ENCODE measurements at places on chromosomes 5 and 9.

GRCh38 chr9:120865176-120865575 is 11.8 kb downstream of the PHF19 start:
- no peak for DNase-seq

- no peak for DNase-seq
Observed at GRCh38 chr5:18091142-18091541, 456.9 kb downstream of the TAF11L14 start.

DNA sequence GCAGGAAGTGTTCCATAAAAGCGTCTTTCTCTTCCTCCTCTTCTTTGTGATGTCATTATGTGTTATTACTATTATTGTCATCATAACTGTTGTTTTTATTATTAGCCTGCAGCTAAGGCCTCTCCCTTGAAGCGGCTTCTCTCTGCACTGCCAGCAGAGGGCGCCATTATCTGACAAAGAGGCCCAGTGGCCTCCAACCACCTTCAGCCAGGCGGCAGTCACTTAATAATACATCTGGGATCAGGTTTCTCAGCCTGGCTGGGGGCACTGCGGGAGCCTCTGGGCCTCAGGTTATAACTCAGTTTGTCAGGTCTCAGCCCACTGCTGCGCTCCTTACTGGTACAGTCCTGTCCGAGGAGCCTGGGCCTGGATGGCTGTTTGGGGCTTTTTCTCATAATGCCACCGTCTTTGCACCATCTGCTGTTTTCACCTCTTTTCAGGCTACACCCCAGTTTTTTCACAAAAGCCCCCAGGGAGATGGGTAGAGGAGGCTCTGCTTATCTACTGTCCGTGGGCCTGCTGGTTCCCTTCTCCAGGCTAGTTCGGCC is 281.9 kb downstream of the NSG2 start:
- DNase-seq, result no peak

- DNase-seq, result no peak
Observed at GRCh38 chr9:92680166-92681119, 10.5 kb upstream of the IPPK start.

- no peak for DNase-seq
Observed at GRCh38 chr5:159833846-159834245, 82.4 kb upstream of the ADRA1B start.

DNA sequence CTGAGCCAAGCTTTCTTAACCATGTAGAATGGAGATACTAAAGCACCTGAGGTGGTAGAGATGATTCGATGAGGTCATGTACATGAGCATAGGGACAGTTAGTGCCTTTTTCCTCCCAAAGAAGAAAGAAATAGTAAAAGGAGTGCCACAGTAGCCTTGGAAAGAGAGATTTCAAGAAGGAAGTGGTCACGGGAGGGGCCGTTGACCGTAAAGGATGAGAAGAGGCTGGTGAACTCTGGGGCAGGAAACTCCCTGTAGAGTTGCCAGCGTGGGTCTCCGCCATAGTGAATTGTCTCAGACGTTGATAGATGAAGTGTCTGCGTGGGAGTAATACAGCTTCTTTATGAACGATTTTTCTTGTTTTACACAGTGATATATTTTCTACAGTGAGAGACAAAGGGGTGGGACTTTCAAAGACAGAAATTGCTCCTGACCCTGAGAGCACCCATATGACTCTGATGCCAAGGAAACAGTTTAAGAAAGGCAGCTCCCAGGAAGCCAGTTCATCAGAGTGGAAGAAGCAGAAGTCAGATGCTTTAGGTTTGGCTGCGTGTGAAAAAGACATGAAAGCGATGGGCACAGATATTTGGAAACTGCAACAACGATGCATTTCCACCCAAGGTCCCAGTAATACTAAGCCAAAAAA is 41.3 kb downstream of the UGCG start:
- no peak for DNase-seq

Data from NCI-H446 treated with DMSO at 0.1 percent for 48 hours (cell line).